ENCODE measurements at places on chromosomes 4 and X. TPM values are rescaled to one million over a fixed set of nuclear protein-coding genes. Genes with fewer than 3 reads are reported as not detected.

The MTMR8 gene
- 1.5 TPM for polyA plus RNA-seq

The PPP4R3C gene
- not detected for polyA plus RNA-seq

The NPY1R gene
- 13.9 TPM for polyA plus RNA-seq

The MAGED4B gene
- polyA plus RNA-seq = 294 TPM

The CCNG2 gene
- 62.1 TPM for polyA plus RNA-seq

The SYTL4 gene
- polyA plus RNA-seq = 9.1 TPM

The ARAP2 gene
- 22.9 TPM for polyA plus RNA-seq

The ODAPH gene
- 0.45 TPM for polyA plus RNA-seq

The MYOZ2 gene
- polyA plus RNA-seq = 0.32 TPM

The ENAM gene
- 0.46 TPM for polyA plus RNA-seq

The GABRB1 gene
- polyA plus RNA-seq = 5.1 TPM

The ALAS2 gene
- polyA plus RNA-seq = 11.6 TPM

The MAGIX gene
- 5.5 TPM for polyA plus RNA-seq

The SLC2A9 gene
- 3.5 TPM for polyA plus RNA-seq

The SLC10A7 gene
- 7.3 TPM for polyA plus RNA-seq

The NUDT11 gene
- 51.9 TPM for polyA plus RNA-seq

The XAGE2 gene
- not detected for polyA plus RNA-seq

The SSX3 gene
- polyA plus RNA-seq = not detected

The CDKN2AIP gene
- polyA plus RNA-seq = 27.5 TPM

The TGIF2LX gene
- not detected for polyA plus RNA-seq

The CACNA1F gene
- polyA plus RNA-seq = 0.11 TPM

The TXK gene
- polyA plus RNA-seq = 1.7 TPM

The CT45A10 gene
- not detected for polyA plus RNA-seq

The HTN3 gene
- polyA plus RNA-seq = not detected

The FSTL5 gene
- polyA plus RNA-seq = 35.7 TPM

The SSX1 gene
- not detected for polyA plus RNA-seq

The SMIM31 gene
- not detected for polyA plus RNA-seq

The EVC2 gene
- polyA plus RNA-seq = 1.7 TPM

The ITGB1BP2 gene
- 2.1 TPM for polyA plus RNA-seq

The PDHA2 gene
- not detected for polyA plus RNA-seq

The SLC7A11 gene
- polyA plus RNA-seq = 47.5 TPM

The PABPC1L2A gene
- polyA plus RNA-seq = 12.6 TPM

The C4orf51 gene
- not detected for polyA plus RNA-seq

The NR3C2 gene
- 9.2 TPM for polyA plus RNA-seq

The LRAT gene
- 1.6 TPM for polyA plus RNA-seq

The STPG2 gene
- 0.13 TPM for polyA plus RNA-seq

The HOPX gene
- polyA plus RNA-seq = 326 TPM

The DGKK gene
- 17.7 TPM for polyA plus RNA-seq

The POLN gene
- polyA plus RNA-seq = 4.8 TPM

Data from spinal cord (tissue), 10 donors.